ENCODE measurements at places on chromosomes 11 and 22.

DNA sequence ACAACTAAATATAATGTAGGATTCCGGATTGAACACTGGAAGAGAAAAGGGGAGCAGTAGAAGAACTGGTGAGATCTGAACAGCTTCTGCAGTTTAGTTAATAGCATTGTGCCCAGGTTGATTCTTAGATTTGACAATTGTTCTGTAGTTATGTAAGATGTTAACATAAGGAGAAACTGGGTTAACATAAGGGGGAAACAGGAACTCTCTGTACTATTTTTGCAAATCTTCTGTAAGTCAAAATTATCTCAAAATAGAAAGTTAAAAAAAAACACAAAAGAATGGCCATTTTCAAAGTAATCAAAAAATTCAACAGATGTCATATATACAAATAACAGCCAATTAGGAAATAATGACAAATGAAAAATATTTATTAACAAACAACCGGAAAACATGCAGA, 18.7 kb upstream of the LRP5 start:
- no peak for DNase-seq

GRCh38 chr11:133399855-133400625, 132.3 kb downstream of the OPCML start:
- DNase-seq = no peak

- no peak for DNase-seq
Observed at GRCh38 chr11:120988603-120989002, 35.3 kb upstream of the TBCEL start.

DNA sequence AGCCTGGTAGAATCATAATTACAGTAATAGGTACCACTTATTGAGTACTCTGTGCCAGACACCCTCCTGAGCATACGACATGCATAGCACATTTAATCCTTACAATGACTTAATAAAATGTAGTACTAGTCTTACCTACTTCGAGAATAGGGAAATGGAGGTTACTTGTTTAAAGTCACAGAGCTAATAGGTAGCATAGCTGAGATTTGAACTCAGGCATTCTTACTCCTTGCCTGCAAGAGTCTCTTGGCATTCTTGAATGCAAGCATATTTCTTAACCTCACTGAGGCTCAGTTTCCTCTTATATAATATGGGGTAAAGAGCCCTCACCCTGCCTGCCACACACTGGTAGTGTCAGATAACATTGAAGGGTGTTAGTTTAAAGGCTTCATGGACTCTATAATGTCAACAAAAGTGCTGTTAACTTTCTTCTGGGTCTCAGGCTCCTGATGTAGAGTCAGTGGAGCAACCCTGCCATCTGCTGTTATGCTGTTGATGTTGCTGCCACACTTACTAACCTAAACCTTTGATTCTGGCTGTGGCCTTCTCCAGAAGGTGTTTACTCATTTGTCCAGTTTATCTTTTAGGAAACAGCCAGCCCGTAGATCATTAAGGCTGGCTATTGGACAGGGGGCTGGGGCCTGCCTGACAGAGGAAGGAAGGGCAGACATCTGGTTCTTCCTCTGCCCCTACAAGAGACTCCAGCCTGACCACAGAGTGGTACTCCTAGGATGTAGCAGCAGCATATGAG, 18.9 kb downstream of the LIMK2 start:
- DNase-seq = peak; percentile 24

DNA sequence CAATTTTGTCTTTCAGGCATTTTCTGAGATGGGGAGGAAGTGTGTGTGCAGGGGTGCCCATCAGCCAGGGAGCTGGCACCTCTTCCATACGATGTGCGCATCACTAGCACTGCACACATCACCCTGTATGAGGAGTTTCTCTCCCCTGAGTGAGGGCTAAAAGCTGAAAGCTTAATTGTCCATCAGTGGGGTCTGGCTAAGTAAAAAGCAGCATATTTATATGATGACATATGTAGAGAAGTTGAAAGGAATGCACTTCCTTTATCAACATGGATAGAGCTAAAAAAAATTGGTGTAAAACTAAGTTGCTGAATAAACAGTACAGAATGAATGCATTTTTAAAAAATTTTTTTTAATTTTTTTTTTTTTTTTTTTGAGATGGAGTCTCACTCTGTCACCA, 4.0 kb downstream of the VSTM5 start:
- no peak for DNase-seq

DNA sequence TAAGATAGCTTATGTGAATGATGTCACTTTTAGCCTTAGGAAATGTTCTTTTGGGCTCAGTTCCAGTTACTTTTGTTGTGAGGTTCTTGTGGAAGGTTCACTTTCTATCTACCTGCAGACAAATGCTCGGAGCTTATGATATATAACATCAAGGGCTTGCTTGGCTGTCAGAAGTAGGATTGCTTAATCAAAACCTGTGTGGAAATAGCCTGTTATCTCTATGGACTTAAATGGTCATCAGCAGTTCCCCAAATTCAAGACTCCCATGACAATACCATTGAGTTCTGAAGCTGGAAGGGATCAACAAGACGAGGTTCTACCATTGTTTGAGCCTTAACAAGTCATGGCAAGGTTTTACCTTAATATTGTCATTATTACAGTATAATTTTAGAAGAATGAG, 43.8 kb downstream of the FLI1 start:
- DNase-seq = no peak

DNA sequence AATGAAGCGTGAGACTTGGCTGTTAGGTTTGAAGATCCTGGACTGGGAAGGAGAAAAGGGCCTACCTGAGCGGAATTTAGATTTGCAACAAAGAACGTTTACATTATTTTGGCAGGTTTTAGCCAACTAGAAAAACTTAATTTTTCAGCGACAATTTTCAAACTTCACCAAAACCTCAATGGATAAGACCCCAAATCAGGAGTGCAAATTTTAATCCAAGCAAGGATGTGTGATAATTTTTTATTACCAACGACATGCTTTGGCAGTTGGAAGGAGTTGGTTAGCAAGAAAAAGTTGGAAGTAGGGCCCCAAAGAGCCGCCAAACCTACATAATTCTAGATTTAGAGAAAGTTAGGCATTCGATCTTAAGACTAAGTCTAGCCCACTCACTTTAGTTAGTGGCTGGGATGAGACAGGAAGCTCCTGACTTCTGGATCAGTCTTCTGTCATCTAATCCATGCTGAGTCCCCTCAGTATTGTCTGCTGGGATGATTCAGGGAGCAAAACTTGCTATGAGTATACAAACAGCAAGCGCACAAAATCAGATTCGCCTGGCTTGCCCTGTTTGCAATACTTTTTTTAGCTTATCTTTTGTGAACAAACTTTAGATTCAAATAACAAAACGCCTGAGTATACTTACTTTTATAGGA, 787 bp upstream of the RDX start:
- no peak for DNase-seq

DNA sequence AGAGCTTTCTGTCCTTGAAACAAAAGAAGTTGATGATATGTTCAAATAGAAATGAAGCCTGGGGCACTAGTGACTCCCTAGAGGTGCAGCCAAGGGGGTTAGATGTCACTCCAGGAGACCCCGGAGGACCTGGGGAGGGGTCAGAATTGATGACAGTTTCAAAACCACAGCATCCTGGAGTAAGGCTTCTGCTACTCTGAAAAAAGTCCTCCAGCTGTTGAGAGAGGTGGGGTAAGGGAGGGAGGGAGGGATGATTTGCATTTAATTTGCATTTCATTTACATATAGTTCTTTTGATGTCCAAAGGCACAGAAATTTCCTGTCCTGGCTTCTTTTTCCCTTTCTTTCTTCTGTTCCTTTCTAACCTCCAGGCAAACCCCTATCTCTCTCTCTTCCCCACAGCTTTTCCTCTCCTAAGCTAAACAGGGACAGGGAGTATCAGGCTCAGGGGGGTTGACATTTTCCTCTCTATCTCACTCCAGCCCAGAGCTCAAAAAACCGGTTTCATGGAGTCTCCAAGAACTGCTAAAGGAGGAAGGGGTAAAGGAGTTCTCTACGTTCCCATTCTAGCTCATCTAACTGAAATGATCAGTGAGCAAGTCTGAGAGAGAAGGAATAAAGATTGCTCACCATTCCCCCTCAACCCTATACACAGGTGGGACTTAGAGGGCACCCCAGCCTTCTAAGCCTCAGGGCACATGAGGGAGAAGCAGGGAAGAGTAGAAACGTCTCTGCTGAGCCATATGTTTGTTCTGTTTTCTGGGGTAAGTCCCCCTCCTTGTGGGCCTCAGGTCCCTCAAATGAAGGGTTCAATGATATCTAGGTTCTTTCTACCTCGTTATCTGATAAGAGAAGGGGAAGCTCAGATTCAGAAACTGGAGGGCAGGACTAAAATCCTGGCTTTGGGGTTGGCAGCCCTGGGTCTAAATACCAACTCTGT, 3.5 kb upstream of the POU2F3 start:
- DNase-seq = no peak

DNA sequence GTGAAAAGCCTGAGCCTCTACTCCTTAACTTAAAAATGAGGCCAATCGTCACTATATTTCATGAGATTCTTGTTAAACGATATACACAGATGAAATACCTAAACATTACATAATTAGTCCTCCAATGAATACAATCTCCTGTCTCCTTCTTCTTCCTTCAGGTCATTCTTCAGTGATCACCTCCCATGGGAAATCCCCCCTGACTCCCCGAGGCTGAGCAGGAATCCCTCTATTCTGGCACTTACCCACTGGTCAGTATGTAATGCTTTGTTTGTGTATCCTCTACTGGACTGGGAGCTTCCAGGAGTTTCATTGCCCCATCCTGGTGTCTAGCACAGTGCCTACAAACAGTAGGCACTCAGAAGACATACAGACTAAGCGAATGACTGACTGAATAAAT, 52.3 kb downstream of the RAB38 start:
- DNase-seq = no peak

DNA sequence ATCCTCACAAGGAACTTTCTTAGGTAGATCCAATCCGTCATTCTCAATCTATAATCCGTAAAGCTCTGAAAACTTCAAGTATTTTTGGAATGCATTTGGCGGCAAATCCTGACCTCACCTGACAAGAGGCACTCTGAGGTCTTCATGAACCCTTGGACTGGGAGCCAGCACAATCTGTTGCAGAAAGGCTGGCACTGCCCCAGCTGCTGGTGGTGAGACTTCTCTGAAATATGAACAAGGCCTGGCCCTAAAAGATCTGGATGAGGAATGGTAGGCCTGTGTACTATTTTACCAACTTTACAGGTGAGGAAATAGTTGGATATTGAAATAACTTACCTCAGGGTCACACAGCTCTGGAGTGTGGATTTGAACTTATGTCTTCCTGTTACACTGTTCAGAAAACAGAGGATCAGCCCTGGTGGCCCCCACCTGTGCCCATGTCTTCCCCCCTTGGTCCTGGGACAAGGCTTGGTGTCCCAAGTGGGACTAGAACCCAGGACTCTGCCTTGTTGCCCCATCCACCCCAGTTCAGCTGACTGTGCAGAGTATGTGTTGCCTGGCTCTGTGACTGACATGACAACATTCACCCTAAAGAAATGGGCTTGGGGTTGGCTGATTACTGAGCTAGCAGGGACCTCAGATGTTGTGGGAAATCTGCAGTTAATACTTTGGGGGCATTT, 471.4 kb downstream of the MN1 start:
- no peak for DNase-seq

- DNase-seq = no peak
Observed at GRCh38 chr11:23765682-23766252, 731.1 kb upstream of the LUZP2 start.

- DNase-seq = no peak
Observed at GRCh38 chr22:36586271-36586670, 57.3 kb upstream of the EIF3D start.

GRCh38 chr11:48055292-48056132, 75.2 kb downstream of the PTPRJ start:
- DNase-seq = no peak
